ENCODE measurements at places on chromosomes 5 and 9. TPM values are rescaled to one million over a fixed set of nuclear protein-coding genes. Genes with fewer than 3 reads are reported as not detected.

- no peaks in the 10 kb centered on the region for H3K36me3 ChIP-seq
- H3K27ac ChIP-seq = no peak overlapping the region
- DNase-seq = no peak
- H3K4me3 ChIP-seq = no peak overlapping the region
Measured at GRCh38 chr9:34552606-34552981, 29.8 kb upstream of the ENHO start.

DNA sequence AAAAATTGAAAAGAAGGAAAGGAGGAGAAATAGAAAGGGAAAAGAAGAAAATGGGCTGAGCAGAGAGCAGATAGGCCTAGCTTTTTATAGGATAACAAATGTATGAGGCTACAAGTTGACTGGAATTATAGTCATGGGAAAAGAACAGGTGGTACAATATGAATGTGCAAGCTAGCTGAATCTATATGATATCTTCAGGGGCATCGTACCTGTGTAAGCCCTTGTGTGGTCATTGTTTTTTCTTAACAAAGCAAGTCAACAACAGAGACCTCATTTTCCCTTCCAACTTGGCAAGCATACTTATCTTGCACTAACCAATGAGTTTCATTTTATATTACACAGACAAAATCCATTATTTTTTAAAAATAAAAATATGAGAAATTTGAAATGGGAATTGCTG is 259.2 kb downstream of the KCTD16 start:
- no peak overlapping the region for H3K27ac ChIP-seq
- no peak overlapping the region for H3K4me3 ChIP-seq
- H3K36me3 ChIP-seq = no peaks in the 10 kb centered on the region
- H3K27me3 ChIP-seq = no peaks in the 10 kb centered on the region
- DNase-seq = no peak

- DNase-seq = no peak
- H3K36me3 ChIP-seq = no peaks in the 10 kb centered on the region
Measured at GRCh38 chr9:136700959-136701667, 11.3 kb upstream of the DIPK1B start.

GRCh38 chr9:107688728-107689127 is 199.2 kb upstream of the KLF4 start:
- no peak overlapping the region for H3K4me3 ChIP-seq
- DNase-seq = no peak
- no peaks in the 10 kb centered on the region for H3K36me3 ChIP-seq
- peaks cover 13% of the 10 kb centered on the region for H3K4me1 ChIP-seq
- no peak overlapping the region for H3K27ac ChIP-seq

- DNase-seq = no peak
- H3K36me3 ChIP-seq = no peaks in the 10 kb centered on the region
- H3K27me3 ChIP-seq = no peaks in the 10 kb centered on the region
- peak overlapping the region; percentile 35 for H3K27ac ChIP-seq
- H3K4me3 ChIP-seq = no peak overlapping the region
Measured at GRCh38 chr5:138471052-138471361, 5.7 kb downstream of the EGR1 start.

DNA sequence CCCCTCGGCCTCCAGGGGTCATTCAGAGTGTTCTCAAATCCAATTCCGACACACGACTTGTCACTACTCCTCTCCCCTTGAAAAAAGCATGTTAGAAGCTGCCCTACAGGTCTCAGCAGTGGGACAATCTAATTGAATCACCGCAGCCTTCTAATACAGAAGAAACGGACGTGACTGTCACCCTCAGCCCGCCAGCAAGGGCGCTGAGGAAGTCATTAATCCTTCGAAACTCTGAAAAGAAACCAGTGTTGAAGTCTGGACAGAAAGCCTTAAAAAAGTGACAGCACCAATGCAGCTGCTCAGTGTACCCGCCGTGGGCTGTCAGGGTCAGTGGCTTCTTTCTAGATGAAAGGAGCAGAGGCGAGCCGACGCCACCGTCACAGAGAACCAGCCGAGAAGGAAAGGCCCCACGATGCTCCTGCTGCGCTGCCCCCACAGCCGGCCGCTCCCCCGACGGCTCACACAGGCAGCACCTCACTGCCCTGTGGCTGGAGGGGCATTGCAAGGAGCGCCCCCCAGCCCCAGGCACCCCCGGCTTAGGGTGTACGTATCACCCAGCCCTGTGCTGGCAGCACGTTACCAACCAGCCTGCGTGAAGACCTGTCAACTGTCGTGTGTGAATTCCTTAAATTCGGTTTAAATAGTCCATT is 5.7 kb downstream of the BRD3OS start:
- peaks cover 7% of the 10 kb centered on the region for H3K4me1 ChIP-seq
- no peak overlapping the region for H3K27ac ChIP-seq
- H3K27me3 ChIP-seq = no peaks in the 10 kb centered on the region
- peaks cover 88% of the 10 kb centered on the region for H3K36me3 ChIP-seq
- DNase-seq = no peak
- no peak overlapping the region for H3K4me3 ChIP-seq

DNA sequence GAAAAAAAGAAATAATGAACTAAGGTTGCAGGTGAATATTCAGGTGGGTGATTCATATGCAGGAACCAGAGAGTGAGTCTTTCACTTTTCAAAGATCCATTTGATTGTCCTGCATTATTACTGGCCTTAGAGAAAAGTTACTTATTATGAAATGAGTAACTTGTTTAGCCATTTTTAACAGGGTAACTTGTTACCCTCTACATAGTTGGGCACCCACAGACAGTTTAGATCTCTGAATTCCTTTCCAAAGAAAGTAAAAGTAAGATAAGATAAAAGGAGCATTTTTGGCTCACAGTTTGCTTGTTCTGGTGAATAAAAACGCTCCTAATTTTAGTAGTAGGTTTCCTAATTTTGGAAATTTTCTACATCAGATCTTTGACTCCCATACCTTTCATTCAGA is 54.1 kb upstream of the DAB2 start:
- no peaks in the 10 kb centered on the region for H3K4me1 ChIP-seq
- H3K27ac ChIP-seq = no peak overlapping the region
- no peak overlapping the region for H3K4me3 ChIP-seq
- no peaks in the 10 kb centered on the region for H3K36me3 ChIP-seq

DNA sequence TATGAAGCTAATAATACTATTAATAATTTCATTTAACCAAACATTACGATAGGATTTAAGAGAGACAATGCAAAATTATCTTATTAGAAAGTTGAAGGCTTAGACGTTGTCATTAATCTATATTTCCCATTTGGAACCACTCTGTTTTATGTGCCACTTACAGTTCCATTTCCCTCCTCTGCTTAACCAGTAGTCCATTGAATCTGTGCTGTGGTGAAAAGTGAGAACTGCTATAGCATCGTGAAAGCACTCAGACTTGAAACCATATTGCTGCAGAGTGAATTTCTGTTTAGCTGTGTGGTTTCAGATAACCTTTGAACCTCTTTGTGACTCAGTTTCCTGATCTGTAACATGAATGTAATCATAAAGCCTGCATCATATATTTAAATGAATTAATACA is 2304.5 kb downstream of the MAT2B start:
- no peak overlapping the region for H3K27ac ChIP-seq
- H3K4me3 ChIP-seq = no peak overlapping the region
- no peaks in the 10 kb centered on the region for H3K27me3 ChIP-seq
- H3K36me3 ChIP-seq = no peaks in the 10 kb centered on the region
- no peak for DNase-seq

- peaks cover 69% of the 10 kb centered on the region for H3K4me1 ChIP-seq
- H3K27me3 ChIP-seq = no peaks in the 10 kb centered on the region
- peak overlapping the region; percentile 82 for H3K27ac ChIP-seq
- H3K4me3 ChIP-seq = no peak overlapping the region
- H3K36me3 ChIP-seq = no peaks in the 10 kb centered on the region
Measured at GRCh38 chr5:172797771-172798191, 26.8 kb upstream of the DUSP1 start.

DNA sequence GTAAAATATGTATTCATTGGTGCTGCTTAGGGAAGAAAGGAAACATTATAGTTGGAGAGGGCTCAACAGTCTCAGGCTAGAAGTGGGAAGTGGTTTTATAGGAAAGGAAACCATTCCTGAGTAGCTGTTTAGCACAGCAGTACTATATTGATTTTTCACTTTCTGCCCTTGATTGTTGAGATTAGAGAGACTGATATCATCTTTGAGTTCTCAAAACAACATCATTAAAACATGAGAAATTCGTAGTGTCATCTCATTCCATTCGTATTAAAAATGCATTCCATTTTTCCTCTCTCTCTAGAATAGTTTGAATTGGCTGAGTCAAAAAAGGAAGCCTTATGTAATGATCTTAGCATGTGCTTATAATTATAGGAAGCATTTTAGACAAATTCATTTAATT is 14.1 kb downstream of the POLR3G start:
- DNase-seq = no peak
- no peak overlapping the region for H3K4me3 ChIP-seq
- H3K27me3 ChIP-seq = no peaks in the 10 kb centered on the region

- H3K4me3 ChIP-seq = no peak overlapping the region
- H3K4me1 ChIP-seq = no peaks in the 10 kb centered on the region
- H3K36me3 ChIP-seq = no peaks in the 10 kb centered on the region
- H3K27ac ChIP-seq = no peak overlapping the region
- H3K27me3 ChIP-seq = no peaks in the 10 kb centered on the region
Measured at GRCh38 chr5:145574889-145575573, 260.1 kb downstream of the PRELID2 start.

- H3K36me3 ChIP-seq = no peaks in the 10 kb centered on the region
- DNase-seq = no peak
- H3K4me1 ChIP-seq = no peaks in the 10 kb centered on the region
- H3K4me3 ChIP-seq = no peak overlapping the region
Measured at GRCh38 chr9:111949919-111950318, 53.3 kb downstream of the UGCG start.

- H3K36me3 ChIP-seq = no peaks in the 10 kb centered on the region
- H3K27me3 ChIP-seq = no peaks in the 10 kb centered on the region
- no peaks in the 10 kb centered on the region for H3K4me1 ChIP-seq
- H3K27ac ChIP-seq = no peak overlapping the region
- DNase-seq = no peak
Measured at GRCh38 chr5:32565145-32565544, 20.2 kb upstream of the SUB1 start.

- no peaks in the 10 kb centered on the region for H3K4me1 ChIP-seq
- no peaks in the 10 kb centered on the region for H3K36me3 ChIP-seq
- H3K4me3 ChIP-seq = no peak overlapping the region
- no peaks in the 10 kb centered on the region for H3K27me3 ChIP-seq
Measured at GRCh38 chr5:151822141-151822540, 50.4 kb downstream of the G3BP1 start.

The ZNF608 gene
- total RNA-seq = 25.7 TPM

The LMX1B gene
- 0.23 TPM for total RNA-seq

The LCN2 gene
- total RNA-seq = 36.2 TPM

The CFAP77 gene
- not detected for total RNA-seq

The F12 gene
- total RNA-seq = 10.7 TPM

The CRHBP gene
- not detected for total RNA-seq
